ENCODE measurements at places on chromosomes 6 and 20.

DNA sequence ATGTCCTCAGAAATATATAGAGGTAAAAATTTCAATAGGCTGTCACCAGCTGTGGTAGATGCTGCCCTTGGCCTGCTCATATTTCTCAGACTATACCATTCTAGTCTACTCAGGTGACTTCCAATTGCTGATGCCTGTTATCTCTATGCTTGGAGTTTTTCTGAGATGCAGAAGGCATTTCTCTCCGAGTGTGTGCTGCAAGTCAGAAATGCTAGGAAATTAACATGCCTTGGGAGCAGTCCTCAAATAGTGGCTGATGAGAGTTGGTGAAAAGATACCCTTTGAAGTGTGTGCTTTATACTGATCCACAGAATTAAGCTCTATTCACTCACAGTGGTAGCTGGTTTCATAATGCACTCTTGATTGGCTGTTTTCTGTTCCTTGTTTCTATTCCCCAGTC, 43.2 kb upstream of the PKIB start:
- no peak for DNase-seq

- no peak for DNase-seq
Observed at GRCh38 chr6:119894811-119895210, 545.2 kb upstream of the MAN1A1 start.

DNA sequence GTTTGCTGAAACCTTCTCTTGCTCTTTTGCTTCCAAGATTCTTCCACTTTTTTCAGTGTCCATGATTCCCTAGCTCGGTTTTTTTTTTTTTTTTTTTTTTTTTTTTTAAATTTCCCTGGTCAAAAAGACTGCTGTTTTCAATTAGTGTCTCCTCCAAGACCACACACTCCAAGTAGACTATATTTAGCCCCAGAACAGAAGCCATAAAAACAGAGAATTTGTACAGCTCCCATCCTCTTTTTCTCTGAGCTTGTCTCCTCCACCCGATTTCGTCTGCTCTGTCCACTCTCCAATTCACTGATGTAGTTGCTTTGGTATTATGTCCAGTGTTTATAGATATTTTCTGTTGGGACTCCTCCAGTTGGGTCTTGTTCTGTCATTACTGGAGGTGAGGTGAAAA, 37.6 kb downstream of the RSPH3 start:
- DNase-seq: no peak

DNA sequence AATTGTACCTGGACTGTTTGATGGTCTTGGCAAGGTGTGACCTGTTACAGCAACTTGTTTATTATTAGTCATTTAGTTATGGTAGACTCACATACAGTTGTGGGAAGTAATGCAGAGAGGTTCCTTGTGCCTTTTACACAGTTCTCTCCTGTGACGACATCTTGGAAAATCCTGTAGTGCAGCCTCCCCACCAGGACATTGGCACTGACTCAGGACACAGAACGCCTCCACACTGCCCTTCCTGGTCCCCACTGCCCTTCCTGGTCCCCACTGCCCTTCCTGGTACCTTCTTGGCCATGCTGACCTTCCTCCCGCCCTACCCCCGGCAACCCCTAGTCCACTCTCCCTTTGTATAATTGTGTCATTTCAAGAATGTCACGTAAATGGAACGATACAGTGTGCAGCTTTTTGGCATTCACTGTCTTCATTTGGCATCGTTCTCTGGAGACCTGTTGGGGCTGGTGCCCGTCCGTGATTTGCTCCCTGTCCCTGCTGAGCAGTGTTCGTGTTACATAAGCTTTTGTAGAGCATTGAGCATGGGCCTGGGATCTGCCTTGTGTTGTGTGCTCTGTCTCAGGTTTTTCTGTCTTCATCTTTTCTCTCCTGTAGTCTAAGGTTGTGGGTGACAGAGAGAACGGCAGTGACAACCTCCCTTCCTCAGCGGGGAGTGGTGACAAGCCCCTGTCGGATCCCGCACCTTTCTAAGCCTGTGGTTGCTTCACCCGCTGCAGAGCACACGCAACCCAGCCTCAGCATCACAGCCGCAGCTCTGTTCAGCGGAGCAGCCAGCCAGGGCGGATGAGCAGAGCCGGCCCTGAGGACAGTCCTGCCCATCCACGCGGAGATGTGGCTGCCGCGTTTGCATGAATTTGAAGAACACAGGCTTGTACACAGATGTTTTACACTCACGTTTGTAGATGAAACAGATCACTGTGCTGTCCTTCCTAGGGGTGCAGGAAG, 5.4 kb upstream of the DNAJC5 start:
- no peak for DNase-seq

DNA sequence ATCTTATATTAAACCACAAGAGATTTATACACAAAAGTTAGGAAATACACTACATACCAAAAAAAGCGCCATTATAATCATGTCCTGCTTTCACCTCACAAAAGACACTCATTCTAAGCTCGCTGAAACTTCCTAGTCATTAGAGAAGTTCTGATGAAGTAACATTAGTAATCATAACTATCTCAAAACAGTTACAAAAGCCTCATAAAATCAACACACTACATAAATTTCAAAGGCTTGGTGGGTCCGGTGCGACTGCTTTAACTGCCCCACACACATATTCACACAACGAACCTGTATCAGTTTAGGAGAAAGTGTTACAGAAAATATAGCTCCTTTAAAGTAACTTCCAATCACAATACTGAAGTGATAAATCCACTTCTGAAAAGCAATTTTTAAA, 1.9 kb downstream of the PHIP start:
- DNase-seq: no peak
